ENCODE measurements at places on chromosomes 11 and 22.
A peak's percentile ranks its signal among the peaks of the same experiment; 100 is the strongest.

- no peak for DNase-seq
These were observed 97.2 kb downstream of the GRIK4 start for GRCh38 chr11:120608760-120609211.

GRCh38 chr22:24466716-24467328 is 28.3 kb upstream of the UPB1 start:
- DNase-seq, result peak; percentile 54

- peak; percentile 67 for DNase-seq
These were observed 49.3 kb upstream of the CLPB start for GRCh38 chr11:72483412-72484186.

GRCh38 chr22:49237279-49237678 is 590.4 kb downstream of the BRD1 start:
- DNase-seq, result no peak

DNA sequence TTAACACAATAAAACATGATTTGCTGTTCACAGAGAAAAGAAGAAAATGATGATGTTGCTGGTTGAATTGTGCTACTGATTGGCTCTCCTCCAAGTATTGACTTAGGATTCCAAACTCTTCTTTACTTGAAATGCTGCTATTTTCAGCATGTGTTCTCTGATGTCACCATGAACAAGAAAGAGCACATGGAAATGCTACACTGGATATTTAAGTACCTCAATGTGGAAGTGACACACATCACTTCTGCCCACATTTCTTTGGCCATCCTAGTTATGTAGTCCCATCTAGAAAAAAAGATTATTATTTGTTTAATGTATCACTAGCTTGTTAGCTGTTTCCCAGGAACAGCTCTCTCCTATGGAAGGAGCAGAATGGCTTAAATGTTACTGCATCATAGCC is 27.2 kb downstream of the OR52B2 start:
- no peak for DNase-seq

DNA sequence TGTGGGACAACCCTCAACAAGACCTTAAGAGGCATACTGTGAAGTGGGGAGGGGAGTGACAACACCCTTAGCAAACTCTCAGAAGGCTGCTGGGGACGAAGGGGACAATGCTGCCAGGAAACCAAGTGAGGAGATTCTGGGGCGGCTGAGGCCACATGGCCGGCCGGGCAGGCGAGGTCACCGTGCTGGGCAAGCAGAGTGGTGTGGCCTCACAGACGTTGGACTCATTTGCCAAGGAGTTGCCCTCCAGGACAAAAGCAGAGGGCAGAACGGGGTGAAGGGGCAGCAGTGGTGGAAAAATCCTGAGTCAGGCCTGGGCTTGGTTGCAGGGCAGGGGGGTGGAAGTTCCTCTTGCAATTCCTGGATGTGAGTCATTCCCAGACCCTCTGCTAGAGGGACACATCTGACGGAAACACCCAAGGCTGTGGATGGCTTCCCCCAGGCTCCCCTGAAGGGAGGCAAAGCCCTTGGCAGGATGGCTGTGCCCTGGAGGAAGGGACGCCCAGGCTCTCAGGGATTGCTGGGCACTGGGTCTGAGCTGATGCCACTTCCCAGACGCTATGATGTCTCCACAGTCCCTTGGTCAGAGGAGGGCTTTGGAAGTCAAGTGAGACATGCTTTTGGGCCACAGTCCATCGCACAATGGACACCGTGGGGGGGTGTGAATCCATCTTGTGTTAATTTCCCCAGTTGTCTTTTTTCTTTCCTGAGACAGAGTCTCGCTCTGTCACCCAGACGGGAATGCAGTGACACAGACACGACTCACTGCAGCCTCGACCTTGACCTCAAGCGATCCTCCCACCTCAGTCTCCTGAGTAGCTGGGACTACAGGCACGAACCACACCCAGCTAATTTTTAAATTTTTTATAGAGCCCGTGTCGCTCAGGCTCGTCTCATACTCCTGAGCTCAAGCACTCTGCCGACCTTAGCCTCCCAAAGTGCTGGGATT is 16.2 kb upstream of the SHANK3 start:
- DNase-seq, result no peak

GRCh38 chr11:3622521-3622920 is 19.3 kb downstream of the ART5 start:
- DNase-seq, result no peak

DNA sequence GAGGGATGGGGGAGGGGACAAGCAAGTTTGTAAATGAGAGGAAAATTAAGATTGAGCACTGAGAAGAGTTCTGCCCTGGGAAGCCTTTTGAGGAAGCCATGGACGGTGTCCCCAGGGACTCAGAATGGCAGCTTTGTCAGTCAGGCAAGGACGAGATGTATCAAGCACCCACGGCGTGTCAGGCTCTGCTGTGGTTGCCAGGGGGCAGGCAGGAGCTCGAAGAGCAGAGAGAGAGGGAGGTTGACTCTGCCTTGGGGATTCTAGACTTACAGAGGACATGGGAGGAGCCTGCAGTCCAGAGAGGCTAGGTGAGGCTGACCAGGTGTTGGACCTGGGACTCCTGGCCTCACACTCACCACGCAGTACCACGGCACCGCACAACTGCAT is 29.1 kb upstream of the SYT7 start:
- DNase-seq, result peak; percentile 37

GRCh38 chr11:96456111-96456510 is 66.3 kb downstream of the JRKL start:
- DNase-seq, result no peak

- no peak for DNase-seq
These were observed 142.0 kb upstream of the NTM start for GRCh38 chr11:131228378-131228777.

GRCh38 chr11:37817727-37818270 is 1219.8 kb upstream of the RAG2 start:
- DNase-seq, result no peak

DNA sequence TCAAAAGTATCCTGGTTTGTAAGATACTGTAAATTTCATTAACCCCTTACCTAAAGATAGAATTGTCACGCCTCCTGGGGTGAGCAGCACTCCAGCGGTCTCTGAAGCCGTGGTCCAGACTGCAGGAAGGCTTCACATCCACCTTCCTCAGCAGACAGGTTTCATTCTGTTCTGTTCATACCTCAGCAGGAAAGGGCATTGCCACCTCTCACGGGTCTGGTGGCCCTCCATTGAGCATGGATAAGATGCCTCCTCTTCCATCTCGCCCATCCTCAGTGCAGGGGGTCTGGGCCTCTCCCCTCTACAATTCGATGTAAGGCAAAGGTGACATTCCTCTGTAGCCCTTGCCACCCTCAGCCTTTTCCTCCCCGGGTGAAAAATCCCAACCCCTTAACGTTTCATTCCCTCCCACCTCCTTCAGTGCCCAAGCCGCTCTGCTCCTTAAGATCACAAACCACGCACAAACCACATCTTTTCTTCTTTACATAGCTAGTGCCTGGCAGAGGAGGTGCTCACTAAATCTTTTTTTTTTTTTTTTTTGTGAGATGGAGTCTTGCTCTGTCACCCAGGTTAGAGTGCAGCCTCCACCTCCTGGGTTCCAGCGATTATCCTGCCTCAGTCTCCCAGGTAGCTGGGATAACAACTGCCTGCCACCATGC is 28.5 kb downstream of the RPUSD4 start:
- DNase-seq, result no peak

- DNase-seq, result peak; percentile 28
These were observed 39.4 kb upstream of the CEP295 start for GRCh38 chr11:93622043-93622442.

DNA sequence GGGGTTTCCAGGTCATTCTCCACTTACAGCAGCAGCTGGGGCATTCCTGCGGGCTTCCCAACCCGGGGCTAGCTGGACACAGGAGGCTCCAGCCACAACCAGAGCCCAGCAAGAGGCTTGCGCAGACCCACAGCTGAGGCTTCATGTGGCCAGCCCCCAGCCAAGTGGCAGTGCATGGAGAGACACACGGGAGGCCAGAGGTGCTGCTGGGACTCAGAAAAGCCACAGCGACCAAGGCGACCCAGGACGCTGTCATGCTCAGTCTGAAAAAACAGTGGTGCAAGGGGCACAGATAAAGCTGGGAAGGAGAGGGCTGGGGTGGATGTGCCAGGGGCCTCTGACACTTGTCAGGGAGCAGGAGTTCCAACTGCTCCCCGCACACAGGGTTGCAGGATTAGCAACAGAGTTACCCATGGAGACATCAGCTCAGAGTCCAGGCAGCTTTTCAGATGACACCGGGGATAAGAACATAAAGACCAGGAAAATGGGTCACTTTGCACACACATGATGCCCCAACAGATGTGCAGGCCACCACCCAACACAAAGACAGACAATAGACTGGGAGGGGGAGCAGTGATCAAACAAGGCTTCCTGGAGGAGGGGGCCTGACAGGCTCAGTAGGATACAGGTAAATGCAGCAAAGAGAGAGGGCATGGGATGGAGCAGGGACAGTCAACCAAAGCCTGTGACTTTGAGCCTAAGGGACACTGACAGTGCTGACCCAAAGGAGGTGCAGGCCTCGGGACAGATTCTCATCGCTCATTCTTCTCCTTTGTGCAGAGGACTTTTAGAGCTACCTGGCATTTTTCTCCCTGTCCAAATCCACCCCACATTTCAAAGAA is 6.9 kb upstream of the NEAT1 start:
- DNase-seq, result no peak

GRCh38 chr22:44928711-44929358 is 81.0 kb downstream of the PHF21B start:
- DNase-seq, result no peak

GRCh38 chr22:43127166-43127908 is 15.9 kb downstream of the MCAT start:
- peak; percentile 44 for DNase-seq

DNA sequence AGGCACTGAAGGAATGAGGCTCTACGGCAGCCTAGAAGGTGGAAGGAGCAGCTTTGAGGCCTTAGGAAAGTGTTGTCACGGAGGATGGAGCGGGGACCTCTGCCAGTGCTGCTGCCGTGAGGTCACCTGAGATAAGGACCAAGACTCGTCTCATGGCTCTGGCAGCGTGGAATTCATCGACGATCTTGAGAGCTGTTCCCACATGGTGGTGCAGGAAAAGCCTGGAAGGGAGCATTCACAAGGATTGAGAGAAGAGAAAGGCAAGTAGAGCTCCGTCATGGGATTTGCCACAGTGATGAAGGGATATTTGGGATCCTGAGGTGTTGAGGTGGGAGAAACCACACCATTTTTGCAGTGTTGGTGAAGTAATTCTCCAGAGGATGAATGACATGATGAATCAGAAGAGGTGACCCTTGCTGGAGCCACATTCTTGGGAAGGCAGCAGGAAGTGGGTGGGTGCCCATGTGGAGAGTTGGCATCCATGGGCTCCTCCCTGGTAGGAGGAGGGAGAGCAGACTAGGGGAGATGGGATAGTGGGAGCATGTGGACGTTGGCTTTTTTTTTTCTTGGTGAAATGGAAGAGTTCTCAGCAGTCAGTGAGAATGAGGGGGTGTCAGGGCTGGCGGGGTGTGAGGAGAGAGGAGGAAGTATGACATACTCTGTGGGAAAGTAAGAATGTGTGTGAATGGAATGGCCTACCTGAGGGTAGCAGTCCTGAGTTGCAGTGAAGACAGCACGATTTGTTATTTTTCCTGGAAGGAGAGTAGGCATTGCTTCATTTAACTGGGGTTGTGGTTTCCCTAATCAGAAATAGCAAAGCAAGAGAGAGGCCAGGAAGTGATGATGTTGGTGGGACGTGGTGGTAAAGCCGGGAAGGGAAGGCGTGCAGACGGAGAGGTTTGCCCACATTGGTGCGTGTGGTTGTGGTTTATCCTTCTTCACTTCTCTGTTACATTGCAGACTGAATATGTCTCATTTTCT is 11.1 kb downstream of the PPP6R3 start:
- peak; percentile 92 for DNase-seq

DNA sequence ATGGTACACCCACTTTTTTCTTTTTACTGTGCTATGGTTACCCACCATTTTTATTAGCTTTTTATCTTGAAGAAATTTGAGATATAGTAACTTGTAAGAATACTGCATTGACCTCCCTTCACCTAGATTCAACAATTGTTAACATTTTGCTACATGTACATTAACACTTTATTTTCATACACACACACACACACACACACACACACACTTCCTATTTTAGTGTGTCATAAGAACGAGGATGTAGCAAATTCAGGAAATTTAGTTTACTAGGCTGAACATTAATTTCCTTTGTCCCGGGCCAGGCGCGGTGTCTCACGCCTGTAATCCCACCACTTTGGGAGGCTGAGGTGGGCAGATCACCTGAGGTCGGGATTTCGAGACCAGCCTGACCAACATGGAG is 1.1 kb upstream of the ATP6V1E1 start:
- peak; percentile 35 for DNase-seq

DNA sequence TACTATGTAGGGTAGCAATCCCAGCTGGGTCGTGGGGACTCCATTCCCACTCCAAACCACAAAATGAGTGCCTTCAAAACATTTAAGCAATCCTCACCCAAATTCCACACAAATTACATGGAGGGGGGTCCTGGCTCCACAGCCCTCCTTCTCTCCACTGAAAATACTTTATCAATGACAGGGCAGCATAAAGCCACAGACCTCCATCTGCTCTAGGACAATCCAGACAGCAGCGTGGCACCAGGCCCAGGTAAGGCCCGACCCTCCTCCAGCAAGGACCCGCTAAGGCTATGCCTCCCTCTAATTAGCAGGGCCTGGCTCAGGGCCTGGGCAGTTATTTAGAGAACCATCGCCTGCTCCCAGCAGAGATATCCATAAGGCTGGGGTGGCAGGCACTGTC is at the start of gene PANX3:
PANX3 (plus strand) TSS at position 365 of the 400 bp plus-strand sequence. CDS start 129 bp downstream, outside the sequence.
- no peak for DNase-seq

GRCh38 chr11:78419327-78419726 is 1.7 kb upstream of the GAB2 start:
- peak; percentile 66 for DNase-seq

GRCh38 chr22:37182101-37182948 is 5.7 kb downstream of the C1QTNF6 start:
- DNase-seq, result no peak

- no peak for DNase-seq
These were observed 13.2 kb upstream of the USP18 start for GRCh38 chr22:18136563-18137320.
